ENCODE measurements at places on chromosomes 12 and 14. TPM values are rescaled to one million over a fixed set of nuclear protein-coding genes. Genes with fewer than 3 reads are reported as not detected.

GRCh38 chr12:129305851-129306250 is 452.6 kb downstream of the GLT1D1 start:
- DNase-seq = no peak

DNA sequence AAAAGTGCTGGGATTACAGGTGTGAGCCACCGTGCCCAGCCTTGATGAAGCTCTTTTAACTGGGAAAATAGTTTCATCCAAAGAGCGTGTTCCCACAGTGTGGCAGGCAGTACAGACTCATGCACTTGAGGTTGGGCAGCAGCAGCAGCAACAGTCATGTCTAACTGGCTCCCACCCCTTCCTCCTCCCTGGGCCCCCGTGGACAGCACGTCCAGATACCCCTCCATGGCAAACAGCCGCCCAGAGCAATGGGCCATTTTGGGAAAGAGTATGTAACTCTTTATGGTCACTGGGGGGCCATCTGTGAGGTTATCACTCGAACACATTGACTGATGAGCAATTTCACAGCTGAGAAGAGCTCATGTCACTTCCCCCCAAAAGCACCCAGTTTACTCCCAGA is 279.1 kb upstream of the NOS1 start:
- DNase-seq = no peak

GRCh38 chr12:56635806-56636674 is 5.9 kb upstream of the BAZ2A start:
- peak; percentile 87 for DNase-seq

DNA sequence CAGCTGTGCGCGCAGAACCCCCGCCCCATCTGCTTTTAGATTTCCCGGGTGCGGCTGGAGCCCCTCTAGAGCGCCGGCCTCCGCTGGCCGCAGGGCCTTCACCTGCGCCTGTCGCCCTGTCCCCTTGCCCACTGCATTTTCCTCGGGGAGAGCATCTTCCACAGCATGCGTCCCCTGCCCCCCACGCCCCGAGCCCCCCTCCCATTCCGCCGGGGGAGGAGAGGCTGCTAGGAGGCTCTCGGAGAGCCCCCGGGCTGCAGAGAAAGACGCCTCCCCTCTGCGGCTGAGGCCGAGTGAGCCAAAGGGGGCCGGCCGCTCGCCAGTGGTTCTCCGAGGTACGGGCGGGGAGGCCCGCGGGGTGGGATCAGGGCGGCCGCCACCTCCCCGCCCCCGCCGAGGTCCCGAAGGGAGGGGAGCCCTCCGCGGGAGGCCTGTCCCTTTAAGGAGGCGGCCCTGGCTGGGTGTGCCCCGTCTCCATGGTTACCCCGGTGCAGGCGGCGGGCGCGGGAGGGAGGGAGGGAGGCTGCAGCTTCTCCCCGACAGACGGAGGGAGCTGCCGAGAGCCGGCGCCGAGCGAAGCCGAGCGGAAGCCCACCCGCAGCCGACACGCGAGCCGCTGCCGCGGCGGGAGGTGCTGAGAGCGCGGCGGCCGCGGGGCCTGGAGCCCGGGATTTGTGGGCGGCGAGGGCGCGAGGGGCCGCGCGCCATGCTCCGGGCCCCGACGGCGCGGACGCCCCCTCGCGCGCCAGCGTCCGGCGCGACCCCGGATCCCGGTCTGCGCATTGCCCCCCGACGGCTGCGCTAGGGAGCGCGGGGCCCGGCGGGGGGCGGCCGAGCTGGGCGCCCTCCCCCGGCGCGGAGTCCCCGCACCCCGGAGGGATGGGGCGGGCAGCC is at the start of gene KCNH3:
KCNH3 (plus strand) TSS at position 521 of the 894 bp plus-strand sequence. CDS start 387 bp downstream, outside the sequence.
- DNase-seq = peak; percentile 60

DNA sequence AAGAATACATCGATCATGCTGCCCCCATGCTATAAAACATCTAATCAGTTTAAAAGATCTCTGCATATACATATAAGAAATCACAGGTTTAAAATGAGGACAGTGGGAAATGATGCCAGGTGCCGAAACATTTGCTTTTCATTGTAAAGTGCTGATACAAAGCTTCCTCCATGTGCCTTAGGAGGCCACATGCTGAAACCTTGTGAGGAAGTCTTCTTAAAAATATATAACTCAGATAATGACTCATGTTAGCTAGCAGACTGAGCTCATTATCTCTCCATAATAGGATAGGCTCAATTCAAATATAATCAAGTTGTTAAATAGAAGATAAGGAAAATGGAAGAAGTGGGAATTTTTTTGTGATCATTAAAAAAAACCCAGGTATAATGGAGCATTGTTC is 65.9 kb downstream of the RFX4 start:
- no peak for DNase-seq

GRCh38 chr14:33570694-33571310 is 380.1 kb downstream of the EGLN3 start:
- DNase-seq = no peak

DNA sequence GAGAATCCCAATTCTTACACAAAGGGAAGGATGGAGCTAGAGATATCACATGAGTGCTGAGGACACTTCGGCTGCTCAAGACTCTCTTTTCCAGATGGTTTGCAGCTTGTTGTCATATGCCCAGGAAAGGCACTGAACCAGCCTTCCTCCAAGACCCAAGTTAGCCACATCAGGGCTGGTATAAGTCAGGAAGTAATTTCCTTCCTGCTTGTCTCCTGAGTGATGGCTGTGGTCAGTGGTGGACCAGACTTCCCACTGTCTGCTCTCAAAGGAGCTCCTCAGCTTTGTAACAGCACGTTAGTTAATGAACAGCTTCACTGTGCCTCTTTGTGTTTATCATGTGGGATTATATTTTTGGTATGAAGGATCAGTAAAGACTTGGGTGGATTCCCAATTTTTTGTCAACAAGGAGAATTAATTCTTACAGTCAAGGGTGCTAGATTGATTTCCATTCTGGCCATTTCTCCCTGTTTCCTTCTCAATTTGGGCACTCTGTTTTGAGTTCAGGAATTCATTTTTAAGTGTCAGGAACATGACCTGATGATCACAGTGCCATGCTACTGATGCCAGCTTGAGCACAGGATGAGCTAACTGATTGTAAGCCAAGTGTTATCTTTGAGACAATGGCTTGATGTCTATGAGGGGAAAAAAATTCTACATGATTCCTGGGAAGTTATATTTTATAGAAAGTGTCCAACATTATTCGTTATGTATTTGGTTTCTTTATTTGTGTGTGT is 145.8 kb downstream of the GCH1 start:
- no peak for DNase-seq

DNA sequence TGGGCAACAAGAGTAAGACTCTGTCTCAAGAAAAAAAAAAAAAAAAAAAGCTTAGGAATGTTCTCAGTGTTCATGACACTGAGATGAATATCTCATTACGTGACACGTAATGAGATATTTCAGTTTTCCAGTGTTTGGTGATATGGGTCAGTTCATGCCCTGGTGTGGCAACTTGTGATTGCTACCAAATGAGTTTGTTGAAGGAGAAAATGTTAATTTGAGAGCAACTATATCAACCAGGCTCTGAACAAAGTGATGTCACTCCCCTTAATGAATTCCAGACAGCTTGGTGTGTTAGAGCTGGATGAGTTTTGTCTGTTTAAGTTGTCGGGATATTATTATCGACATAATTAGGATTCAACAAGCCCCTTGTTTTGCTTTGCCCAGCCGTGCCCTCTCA is 211.7 kb downstream of the DPF3 start:
- no peak for DNase-seq

DNA sequence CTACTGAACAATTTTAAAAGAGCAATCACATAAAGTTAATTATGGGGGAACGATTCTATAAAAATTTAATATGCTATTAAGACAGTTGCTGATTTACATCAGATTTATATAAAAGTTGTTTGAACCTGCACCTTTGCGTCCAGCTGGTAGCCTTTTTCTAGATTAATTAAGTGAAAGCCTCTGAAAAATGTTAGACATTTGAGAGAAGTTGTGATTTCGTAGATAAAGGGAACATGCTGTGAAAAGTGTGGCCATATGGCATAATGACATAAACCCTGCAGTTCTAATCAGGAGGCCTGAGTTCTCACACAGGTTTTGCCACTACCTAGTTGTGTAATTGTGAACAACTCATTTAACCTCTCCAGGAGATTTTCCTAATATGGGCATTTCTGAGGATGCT is 187.2 kb downstream of the TMTC2 start:
- DNase-seq = no peak

DNA sequence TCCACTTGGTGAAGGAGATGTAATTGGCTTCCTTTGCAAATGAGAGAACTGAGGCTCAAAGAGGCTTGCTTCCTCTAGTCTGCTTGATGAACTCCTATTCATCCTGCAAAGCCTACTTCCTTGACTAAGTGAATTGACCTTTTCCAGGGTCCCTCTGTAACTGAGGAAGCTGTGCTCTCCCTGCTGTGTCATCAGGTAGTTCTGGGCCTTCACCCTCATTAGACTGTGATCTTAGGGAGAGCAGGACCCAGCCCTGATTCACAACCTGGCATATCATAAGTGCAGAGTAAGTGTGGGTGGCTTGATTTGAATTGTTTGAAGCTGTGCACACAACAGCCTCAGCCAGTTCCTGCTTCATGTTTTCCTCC is 16.3 kb downstream of the ASB2 start:
- DNase-seq = no peak

DNA sequence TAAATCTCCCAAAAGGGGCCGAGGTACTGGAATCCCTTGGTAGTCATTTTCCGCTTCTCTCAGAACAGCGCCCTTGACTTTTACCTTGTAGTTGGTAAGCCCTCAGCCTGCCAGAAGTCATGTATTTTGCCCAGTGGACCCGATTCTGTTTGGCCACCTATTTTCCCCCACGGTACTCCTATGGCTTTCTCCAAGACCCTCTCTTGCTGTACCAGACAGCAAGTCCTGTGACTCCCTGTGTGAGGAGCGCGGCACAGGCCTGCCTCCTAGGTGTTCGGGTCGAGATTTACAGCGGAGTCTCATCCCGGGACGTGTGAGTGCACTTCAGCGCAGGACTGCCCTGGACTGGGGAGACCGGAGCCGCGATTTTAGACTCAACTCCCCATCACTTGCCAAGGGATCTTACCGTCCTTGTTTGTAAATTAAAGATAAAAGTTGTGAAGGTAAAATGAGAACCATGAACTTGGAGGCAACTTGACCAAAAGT is 1.1 kb upstream of the MBD6 start:
- no peak for DNase-seq

DNA sequence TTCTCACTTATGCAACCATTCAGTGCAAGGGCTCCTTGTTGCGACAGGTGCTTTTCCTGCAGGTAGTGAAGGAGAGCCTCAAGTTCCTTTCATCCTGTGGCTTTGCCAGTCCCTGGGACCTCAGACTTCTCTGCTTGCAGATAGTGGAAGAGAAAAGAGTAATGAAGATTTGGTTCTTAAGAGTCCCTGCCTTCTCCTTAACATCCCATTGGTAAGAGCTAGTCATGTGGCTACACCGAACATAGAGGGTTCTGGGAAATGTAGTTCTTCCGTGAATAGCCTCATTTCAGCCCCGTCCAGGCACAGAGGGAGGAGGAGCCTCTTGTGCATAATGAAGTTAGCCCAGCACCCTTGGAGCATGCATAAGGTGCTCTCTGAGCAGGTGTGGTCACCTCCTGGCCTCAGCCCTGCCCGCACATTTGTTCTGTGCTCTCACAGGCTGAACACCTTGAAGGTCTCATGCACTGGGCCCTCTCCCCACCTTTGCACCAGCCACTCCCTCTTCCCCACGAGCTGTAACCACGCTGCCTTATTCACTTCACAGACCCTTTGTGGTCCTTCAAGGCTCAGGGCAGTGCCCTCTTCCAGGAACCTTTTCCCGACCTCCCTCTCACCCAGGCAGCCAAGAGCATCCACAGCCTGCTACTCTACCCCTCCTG is 134.0 kb downstream of the BCL11B start:
- DNase-seq = no peak

DNA sequence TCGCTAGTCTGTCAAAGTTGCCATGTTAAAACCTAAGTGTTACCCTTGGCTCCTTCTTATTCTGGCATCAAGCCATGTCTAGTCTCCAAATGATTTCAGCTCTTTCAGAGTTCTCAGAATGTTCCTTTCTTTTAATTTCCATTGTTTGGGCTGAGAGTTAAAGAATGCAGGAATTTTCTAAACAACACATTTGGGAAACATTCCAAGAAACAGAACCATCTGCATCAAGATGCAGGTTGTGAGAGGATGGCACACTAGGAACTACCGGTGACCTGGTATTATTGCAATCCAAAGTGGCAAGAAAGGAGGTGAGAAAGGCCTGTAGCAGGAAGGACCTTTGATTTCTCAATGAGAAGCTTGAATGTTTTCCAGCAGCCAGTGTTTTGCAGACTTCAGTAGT is 30.1 kb downstream of the SLC35F4 start:
- no peak for DNase-seq

GRCh38 chr14:104752423-104752734 is 568 bp upstream of the SIVA1 start:
- no peak for DNase-seq

DNA sequence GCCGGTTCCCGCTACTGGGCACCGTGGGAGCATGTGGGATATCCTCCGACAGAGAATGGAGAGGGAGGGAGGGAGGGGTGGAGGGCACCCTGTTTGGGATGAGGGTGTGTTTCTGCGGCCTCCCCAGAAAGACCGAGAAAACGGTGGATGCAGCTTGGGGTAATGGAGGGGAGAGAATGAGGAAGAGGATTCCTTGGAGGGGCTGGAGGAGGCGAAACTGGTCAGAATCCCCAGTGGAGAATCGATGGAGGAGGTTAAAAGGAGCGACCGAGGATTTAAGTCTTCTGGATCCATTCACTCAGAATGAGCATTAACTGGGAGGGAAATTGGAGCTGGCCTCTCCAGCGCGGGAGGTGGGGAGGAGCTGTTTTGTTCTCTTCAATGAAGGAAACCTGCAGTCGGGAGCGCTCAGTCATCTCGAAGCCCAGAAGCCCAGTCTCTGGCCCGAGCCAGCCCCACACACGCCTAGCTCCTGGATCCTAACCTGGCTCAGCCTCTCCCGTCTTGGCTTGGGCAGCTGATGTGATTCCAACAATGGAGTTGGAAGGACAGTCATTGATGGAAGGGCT is 581 bp downstream of the ARG2 start:
- DNase-seq = peak; percentile 33

DNA sequence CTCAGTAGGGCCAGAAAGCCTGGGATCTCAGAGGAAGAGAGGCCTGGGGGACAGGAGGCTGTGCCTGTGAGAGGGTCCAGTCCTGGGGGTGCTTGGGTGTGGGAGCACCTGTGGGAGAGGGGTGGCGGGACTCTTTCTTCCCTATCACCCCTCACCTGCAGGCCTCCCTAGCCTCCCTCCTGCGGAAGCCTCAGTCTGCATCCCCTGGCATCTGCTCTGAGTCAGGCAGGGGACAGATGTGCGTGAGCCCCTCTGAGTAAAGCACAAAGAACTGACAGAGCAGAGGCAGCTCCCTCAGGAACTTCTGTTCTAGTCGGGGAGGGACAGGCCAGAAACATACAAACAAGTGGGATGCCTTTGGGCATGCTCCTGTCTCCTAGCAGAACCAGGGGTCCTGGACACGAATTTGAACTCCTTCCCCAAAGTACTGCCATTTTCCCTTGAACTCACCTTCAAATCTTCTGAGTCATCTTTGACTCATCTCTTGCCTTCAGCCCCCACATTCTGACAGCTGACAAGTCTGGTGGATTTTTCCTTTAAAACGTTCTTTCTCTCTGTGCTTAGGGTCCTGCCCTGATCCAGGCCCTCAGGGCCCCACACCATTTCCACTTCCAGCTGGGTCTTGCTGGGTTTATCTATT is 8.5 kb upstream of the HSP90AA1 start:
- DNase-seq = no peak

GDF3 gene
- polyA plus RNA-seq = not detected

MANSC1 gene
- polyA plus RNA-seq = 2.5 TPM

TSPAN9 gene
- polyA plus RNA-seq = 38.7 TPM

WNT1 gene
- polyA plus RNA-seq = not detected

IAPP gene
- not detected for polyA plus RNA-seq

SOAT2 gene
- polyA plus RNA-seq = 0.29 TPM

CLMN gene
- 12.0 TPM for polyA plus RNA-seq

IRF9 gene
- polyA plus RNA-seq = 17.9 TPM

NKX2-1 gene
- polyA plus RNA-seq = not detected

P2RX7 gene
- 0.26 TPM for polyA plus RNA-seq

TAS2R20 gene
- polyA plus RNA-seq = 0.10 TPM

All from mammary epithelial cell (primary cell).